ENCODE measurements at places on chromosomes 6 and 20.

DNA sequence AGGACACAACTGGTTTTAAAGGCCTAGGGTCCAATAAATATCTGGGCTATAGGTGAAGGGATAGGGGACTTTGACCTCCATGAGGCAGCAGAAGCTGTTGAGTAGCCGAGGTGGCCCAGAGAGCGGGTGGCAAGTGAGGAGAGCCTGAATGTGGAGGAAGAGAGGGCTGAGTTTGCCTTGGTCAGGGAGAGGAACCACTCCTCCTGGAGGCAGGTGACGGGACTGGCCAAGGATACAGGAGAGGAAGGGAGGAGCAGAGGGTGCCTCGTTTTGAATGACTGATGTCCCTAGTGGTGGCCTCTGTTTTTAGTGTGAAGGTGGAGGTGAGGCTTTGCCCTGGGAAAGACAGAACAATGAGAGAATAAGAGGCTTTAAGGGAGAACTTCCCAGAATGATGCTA is 19.1 kb upstream of the AAR2 start:
- no peak for DNase-seq

- DNase-seq = no peak
These were observed 13.7 kb upstream of the FAM83C start for GRCh38 chr20:35305682-35306556.

DNA sequence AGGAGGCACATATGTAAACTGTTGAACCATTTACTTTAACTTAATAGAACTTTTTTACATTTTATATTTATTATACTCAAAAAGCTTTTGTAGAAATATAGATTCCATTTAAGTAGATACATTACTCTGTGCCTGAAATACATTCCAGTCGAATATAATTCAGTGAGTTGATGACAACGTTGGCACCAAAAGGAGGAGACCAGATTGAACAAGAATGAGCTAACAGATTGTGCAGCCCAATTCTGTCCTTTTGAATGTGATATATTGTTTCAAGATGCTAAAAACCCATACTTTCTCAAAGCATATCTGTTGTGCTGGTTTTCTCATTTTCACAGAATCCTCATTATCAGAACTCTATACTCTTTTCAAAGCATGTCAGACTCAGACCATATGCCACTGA is 147.4 kb upstream of the SIM1 start:
- no peak for DNase-seq

GRCh38 chr6:106745197-106745770 is 115.9 kb downstream of the QRSL1 start:
- DNase-seq = no peak

GRCh38 chr6:158080849-158081656 is 87.0 kb downstream of the SERAC1 start:
- DNase-seq = no peak

Measured in pancreas (tissue), 10 donors.